A549 (cell line): ENCODE measurements at places on chromosomes 13 and 19.

DNA sequence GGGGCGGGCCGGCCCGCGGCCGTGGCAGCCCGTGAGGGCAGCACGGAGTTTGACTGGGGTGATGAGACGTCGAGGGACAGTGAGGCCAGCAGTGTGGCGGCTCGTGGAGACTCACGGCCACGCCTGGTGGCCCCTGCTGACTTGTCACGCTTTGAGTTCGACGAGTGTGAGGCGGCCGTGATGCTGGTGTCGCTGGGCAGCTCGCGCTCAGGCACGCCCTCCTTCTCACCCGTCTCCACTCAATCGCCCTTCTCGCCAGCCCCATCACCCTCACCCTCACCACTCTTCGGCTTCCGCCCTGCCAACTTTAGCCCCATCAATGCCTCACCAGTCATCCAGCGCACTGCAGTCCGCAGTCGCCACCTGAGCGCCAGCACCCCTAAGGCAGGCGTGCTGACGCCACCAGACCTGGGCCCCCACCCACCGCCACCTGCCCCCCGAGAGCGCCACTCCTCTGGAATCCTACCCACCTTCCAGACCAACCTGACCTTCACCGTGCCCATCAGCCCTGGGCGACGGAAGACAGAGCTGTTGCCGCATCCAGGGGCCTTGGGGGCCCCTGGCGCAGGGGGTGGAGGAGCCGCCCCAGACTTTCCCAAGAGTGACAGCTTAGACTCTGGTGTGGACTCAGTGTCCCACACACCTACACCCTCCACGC, 4.5 kb downstream of the CIC start:
- DNase-seq, result no peak

DNA sequence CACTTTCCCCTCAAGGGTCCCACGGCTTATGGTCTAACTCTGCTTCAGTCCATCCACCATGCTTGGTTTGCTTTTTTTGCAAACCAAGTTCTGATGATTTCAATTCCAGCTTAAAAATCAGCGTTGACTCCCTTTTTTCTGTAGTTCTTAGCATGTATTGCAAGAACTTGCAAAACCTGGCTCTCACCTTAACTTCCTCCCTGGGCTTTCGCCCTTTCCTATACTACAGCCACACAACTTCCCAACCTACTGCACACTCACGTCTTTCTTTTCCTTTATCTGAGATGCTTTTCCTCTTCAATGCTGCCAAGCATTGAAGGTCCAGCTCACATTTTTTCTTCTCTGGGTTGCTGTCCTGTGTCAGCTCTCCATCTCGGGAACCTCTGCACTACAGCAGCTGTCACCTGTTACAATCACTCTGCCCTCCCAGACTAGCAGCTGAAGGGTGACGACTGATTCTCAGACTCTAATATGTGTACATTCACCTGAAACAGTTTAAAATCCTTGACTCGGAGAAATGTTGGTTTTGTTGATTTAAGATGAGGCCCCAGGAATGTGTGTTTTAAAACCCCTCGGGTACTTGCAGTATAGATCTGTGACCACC, 143.7 kb downstream of the FREM2 start:
- DNase-seq, result no peak

DNA sequence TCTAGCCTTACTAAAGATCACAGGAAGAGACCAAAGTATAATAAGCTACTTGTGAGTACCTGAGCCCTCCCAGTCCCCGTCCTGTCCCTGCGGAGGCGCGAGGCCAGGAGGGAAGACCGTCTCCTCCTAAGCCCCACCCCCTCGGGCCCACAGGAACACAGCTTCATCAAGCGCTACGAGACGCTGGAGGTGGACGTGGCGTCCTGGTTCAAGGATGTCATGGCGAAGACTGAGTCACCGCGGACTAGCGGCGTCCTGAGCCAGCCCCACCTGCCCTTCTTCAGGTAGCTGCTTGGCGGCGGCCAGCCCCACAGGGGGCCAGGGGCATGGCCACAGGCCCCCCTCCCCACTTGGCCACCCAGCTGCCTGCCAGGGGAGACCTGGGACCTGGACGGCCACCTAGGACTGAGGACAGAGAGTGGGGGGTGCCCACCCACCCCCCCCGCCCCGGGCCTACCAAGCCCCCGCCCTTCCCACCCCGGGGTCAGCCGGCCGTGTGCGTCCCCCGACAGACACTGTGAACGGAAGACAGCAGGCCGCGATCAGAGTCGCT, 2.4 kb upstream of the TGFBR3L start:
- no peak for DNase-seq

DNA sequence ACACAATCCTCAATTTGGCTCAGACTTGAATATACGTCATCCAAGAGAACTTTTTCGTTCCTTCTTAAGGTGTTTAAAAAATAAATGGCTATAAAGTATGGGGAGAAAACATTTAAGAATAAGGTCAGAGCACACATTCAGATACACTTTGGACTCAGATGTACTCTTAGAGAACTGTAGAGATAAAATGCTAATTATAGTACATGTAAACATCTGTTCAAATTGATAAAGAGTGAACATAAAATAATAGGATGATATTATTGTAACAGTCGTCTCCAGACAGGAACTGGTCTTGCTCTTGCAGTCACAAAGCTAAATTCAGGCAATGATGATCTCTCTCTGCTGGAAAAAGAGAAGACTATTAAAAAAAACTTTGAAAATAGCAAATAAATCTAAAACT, 91.4 kb downstream of the RBM26 start:
- DNase-seq, result no peak

DNA sequence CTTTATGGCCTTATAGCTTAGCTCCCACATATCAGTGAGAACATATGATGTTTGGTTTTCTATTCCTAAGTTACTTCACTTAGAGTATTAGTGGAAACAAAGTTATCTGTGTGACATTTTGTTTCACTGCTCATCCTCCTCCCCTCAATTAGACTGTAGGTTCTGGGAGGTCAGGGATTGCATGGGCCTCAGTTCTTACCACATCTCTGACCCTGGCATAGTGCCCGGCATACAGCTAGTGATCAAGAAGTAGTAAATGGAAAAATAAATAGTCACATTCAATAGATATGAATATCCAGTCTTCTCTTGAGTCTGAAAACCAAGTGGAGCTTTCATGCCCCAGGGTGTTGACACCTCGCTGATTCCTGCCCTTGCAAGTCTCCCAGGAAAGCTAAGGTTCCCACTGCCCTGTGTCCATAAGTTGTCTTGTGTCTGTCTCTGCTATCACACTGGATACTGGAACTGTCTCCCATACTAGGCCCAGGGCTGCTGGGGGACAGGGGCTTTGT, 249.5 kb upstream of the TSHZ3 start:
- no peak for DNase-seq

GRCh38 chr13:80296638-80297037, 44.3 kb downstream of the SPRY2 start:
- DNase-seq, result no peak

- DNase-seq, result no peak
Observed at GRCh38 chr19:52535771-52536447, 8.4 kb downstream of the ZNF808 start.

- no peak for DNase-seq
Observed at GRCh38 chr19:9848060-9848459, 12.9 kb downstream of the PIN1 start.

DNA sequence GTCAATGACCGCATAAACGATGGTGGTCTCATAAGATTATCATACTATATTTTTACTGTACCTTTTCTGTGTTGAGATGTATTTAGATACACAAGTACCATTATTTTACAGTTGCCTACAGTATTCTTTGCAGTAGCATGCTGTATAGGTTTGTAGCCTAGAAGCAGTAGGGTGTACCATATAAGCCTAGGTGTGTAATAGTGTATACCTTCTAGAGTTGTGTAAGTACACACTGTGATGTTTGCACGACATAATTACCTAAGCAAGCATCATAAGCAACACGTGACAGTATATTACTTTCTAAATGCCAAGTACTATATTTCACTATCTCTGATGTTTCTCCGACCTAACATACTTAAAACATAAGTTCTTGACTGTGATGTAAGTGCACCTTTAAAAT, 2.7 kb downstream of the LPAR6 start:
- no peak for DNase-seq

- no peak for DNase-seq
Observed at GRCh38 chr13:101515504-101515903, 63.0 kb downstream of the ITGBL1 start.

GRCh38 chr13:30719525-30719914, 15.8 kb upstream of the ALOX5AP start:
- DNase-seq, result no peak

- no peak for DNase-seq
Observed at GRCh38 chr19:27846944-27847343, 1366.0 kb downstream of the UQCRFS1 start.

DNA sequence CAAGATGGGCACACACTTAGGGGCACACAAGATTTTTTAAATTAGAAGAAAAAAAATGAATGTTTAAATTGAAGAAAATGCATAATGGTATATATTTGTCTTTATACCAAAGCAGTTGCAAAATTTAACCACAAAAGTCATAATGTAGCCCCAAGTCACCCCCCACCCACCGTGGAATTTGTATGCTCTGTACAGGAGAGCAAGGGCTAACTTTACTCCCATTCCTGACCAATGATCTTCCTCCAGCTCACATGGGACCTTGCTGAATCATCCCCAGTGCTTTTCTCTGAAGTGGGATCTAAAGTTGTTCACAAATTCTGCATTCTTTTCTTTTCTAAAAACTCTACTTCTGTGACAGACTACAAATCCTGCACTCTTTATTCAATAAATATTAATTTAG, 597.0 kb downstream of the UQCRFS1 start:
- no peak for DNase-seq

DNA sequence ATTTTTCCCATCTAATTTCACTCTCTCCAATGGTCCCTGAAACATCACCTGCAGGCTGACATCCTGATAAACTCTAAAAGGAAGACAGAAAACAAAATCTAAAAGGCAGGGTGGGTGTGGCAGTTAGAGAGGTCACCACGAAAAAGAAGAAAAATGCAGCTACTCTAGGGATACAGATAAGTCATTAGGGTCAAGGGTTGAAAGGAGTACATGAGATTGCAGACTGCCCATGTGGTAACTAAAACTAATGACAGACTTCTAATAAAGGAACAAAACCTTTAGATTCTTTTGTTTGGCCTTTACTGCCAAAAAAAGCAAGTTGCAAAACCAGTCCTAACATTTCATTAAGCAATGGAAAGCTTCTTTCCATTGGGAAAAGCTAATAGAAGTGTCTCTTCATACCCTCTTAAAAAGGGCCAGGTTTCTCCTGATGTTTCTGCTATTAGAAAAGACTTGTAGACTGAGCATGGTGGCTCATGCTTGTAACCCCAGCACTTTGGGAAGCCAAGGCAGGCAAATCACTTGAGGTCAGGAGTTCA, 31.0 kb downstream of the THSD1 start:
- no peak for DNase-seq

GRCh38 chr13:77465603-77466195, 69.8 kb upstream of the SCEL start:
- DNase-seq, result no peak

GRCh38 chr13:31859571-31859970, 120.2 kb downstream of the RXFP2 start:
- no peak for DNase-seq

GRCh38 chr19:18430417-18431144, 7.4 kb downstream of the ISYNA1 start:
- DNase-seq, result no peak

DNA sequence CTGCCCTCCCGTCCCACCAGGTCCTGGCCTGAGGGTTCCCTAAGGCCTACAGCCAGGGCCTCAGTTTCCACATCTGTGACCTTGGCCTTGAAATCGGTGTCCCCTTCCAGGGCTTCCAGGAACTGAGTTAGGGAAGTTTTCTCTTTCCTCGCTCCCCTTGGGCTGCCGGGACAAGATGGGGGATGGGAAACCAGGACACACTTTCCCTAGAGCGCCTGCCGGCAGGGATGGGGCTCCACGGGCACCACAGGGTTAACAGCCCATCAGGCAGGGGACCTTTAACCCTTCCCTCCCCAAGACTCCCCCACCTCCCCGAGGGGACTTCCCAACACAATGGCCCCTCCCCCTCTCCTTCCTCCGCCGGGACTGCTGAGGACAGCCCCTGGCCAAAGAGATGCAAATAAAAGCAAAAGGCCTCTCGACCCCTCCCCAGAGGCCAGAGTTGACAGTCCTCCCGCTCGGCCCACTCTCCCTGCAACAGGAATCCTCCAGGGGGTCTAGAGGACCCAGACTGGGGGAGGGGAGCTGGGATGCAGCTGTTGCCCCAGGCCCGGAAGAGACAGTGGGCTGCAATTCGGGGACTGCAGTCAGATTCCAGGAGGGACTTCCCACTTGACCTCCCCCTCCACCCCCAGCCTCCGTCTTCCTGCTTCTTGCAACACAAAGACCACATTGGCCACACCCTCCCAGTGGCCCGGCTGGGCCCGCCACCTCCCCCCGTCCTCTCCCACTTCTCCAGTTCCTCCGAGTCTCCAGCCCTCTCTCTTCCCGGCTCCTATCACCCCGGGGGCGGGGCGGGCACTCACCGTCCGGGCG, 3.4 kb downstream of the BBC3 start:
- DNase-seq, result peak; percentile 96

DNA sequence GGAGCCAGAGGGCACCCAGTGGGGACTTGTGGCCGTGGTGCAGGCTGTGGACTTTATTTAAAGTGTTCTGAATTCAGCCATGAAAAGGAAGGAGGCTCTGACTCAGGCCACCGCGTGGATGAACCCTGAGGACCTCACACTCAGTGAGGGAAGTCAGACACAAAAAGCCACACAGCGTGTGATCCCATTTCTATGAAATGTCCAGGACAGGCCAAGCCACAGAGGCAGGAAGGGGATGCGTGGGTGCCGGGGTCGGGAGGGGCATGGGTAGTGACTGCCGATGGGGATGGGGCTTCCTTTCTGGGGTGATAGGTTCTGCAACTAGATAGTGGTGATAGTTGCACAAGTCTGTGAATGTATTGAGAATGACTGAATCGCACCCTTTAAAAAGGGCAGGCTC, 8.7 kb upstream of the ZBTB7A start:
- DNase-seq, result no peak

GRCh38 chr19:2922987-2923386, 21.8 kb downstream of the ZNF77 start:
- DNase-seq, result no peak

GRCh38 chr13:110923086-110923485, 8.2 kb upstream of the ANKRD10 start:
- no peak for DNase-seq

- no peak for DNase-seq
Observed at GRCh38 chr19:17522988-17523872, 11.8 kb downstream of the PGLS start.

GRCh38 chr13:97067017-97067895, 73.0 kb upstream of the OXGR1 start:
- no peak for DNase-seq

DNA sequence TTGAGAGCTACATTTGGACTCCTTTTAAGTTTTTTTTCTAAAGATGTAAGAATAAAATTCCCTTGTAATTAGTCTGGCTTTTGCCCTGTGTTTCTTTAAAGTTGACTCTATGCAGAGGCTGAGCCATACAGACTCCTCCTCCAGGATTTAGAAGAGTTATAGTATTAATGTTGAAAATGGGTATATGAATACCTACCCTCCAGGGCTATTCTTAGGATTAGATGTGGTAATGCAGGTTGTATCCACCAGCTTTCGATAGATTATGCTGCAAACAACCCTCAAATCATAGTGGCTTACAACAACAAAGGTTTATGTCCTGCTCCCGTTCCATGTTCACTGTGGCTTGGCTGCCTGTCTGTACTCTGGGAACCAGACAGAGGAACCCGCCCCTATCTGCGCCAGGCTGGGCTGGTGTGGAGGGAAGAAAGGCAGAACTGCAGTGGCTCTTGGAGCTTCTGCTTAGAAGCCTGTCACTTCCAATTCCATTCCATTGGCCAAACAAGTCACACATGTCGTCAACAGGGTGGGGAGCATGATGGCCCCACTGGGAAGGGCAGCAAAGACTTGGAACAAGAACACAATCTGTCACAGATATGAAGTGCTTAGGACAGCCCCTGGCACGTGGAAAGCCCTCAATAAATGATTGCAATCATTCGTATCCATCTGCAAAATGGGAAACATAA, 290.8 kb downstream of the FOXO1 start:
- DNase-seq, result no peak
